ENCODE measurements at places on chromosomes 2 and 18. TPM values are rescaled to one million over a fixed set of nuclear protein-coding genes. Genes with fewer than 3 reads are reported as not detected.

The LRRTM1 gene
- total RNA-seq, result not detected

The CABYR gene
- 6.4 TPM for total RNA-seq

The CYP27A1 gene
- 16.1 TPM for total RNA-seq

The GDF7 gene
- 12.2 TPM for total RNA-seq

The MALL gene
- total RNA-seq, result 2.2 TPM

The DCDC2C gene
- total RNA-seq, result not detected

The APCDD1 gene
- total RNA-seq, result 3.5 TPM

The SNORC gene
- total RNA-seq, result 0.86 TPM

The ALK gene
- total RNA-seq, result not detected

The RAB27B gene
- total RNA-seq, result 3.9 TPM

The DSG4 gene
- not detected for total RNA-seq

The DSC1 gene
- total RNA-seq, result not detected

The ABCG5 gene
- not detected for total RNA-seq

The HOXD13 gene
- not detected for total RNA-seq

The EPB41L3 gene
- total RNA-seq, result 0.97 TPM

The CLEC4F gene
- total RNA-seq, result not detected

The CD8A gene
- not detected for total RNA-seq

The IL36G gene
- not detected for total RNA-seq

The NPHP1 gene
- total RNA-seq, result 4.8 TPM

The WNT6 gene
- total RNA-seq, result not detected

The IL1A gene
- 0.32 TPM for total RNA-seq

The IL37 gene
- total RNA-seq, result not detected

The ANKRD62 gene
- not detected for total RNA-seq

The CDKL4 gene
- 4.3 TPM for total RNA-seq

The GPC1 gene
- 88.9 TPM for total RNA-seq

The SERPINB4 gene
- not detected for total RNA-seq

The MPV17 gene
- 73.8 TPM for total RNA-seq

The DIPK1C gene
- not detected for total RNA-seq

The COPS9 gene
- total RNA-seq, result 114 TPM

The SP140L gene
- 16.8 TPM for total RNA-seq

The ASB18 gene
- not detected for total RNA-seq

The ABCB11 gene
- under 0.01 TPM for total RNA-seq

The GPR39 gene
- total RNA-seq, result 3.2 TPM

The DTNA gene
- 6.8 TPM for total RNA-seq

The SEPTIN10 gene
- 73.1 TPM for total RNA-seq

The ALPG gene
- total RNA-seq, result not detected

The CCDC74B gene
- total RNA-seq, result 4.3 TPM

The GREB1 gene
- total RNA-seq, result under 0.01 TPM

The HOXD4 gene
- total RNA-seq, result 5.5 TPM

The OR6B2 gene
- total RNA-seq, result not detected

The MARCHF4 gene
- 5.2 TPM for total RNA-seq

The DNAJC5G gene
- not detected for total RNA-seq

The FAM237A gene
- not detected for total RNA-seq

The GBX2 gene
- not detected for total RNA-seq

The REG3G gene
- total RNA-seq, result not detected

The AGXT gene
- not detected for total RNA-seq

The POTEI gene
- total RNA-seq, result under 0.01 TPM
